HEK293T (cell line): ENCODE measurements at places on chromosomes 7 and 10.
A peak's percentile ranks its signal among the peaks of the same experiment; 100 is the strongest.

GRCh38 chr7:52764492-52765169 lies 270.8 kb upstream of the POM121L12 start:
- DNase-seq = no peak

DNA sequence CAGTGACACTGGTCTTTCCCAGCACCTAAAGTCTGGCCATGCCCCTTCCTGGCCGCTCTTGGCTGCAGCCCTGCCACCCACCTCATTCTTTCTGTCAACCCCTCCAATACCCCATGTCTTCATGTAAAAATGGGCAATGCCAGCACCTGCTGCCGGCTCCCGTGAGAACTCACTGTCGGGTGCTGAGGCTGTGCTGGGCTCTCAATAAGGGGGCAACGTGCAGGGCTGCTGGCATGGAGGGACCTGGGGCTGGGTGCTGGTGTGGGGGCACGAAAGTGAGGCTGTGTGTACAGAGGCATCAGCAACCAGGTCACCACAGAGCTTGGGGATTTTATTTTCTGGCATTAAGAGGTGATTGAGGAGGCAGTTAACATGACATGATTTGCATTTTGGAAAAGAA lies 65.3 kb downstream of the ALOX5 start:
- DNase-seq = no peak

- DNase-seq = no peak
These were observed 123.6 kb downstream of the RNF216 start for GRCh38 chr7:5657901-5658300.

DNA sequence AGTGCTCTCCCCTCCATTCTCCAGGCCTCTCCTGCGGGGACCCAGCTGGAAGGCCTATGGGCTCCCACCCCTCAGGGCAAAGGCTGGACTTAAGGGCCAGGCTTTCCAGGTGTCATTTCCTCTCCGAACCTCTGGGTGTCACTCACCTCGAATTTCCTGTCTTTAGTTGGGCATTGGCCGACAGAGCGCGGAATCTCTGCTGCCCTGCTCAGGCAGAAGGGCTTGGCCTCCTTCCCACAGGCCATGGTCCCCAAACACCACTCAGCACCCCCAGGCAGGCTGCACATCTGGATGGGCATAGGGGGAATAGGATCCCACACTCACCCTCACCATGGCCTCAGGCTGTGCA lies 212.9 kb downstream of the CCSER2 start:
- DNase-seq = peak; percentile 34

- DNase-seq = no peak
These were observed 84.6 kb upstream of the GHITM start for GRCh38 chr10:84054743-84055142.

DNA sequence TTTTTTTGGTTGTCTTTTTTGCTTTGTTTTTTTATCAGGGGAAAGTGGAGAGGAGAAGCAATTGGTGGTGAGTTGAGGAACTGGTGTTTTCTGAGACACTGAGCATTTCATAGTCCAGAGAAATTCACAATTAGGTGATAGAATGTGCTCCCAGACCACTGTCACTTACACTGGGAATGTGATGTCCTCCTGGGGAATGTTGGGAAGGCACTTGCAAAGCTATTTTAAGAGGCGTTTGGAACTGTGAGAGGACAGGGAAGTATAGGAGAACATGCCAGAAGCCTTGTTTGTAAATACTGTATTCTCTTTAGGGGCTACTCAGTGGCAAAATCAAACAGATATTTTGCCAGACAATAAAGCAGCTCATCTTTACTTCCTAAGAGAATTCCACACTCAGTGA lies 16.0 kb downstream of the CHRM2 start:
- no peak for DNase-seq

DNA sequence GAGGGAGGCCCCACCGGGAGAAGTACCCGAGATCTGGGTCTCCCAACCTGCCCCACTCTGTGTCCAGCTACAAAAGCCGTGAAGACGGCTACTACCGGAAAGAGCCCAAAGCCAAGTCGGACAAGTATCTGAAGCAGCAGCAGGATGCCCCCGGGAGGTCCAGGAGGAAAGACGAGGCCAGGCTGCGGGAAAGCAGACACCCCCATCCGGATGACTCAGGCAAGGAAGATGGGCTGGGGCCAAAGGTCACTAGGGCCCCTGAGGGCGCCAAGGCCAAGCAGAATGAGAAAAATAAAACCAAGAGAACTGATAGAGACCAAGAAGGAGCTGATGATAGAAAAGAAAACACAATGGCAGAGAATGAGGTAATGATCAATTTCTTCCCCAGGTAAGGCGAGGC lies 59.1 kb upstream of the PDCD4 start:
- no peak for DNase-seq

GRCh38 chr7:79666472-79666871 lies 213.0 kb upstream of the MAGI2 start:
- no peak for DNase-seq
